ENCODE measurements at places on chromosomes 7 and 10.
A peak's percentile ranks its signal among the peaks of the same experiment; 100 is the strongest.

- DNase-seq: no peak
These were observed 109.5 kb upstream of the TMEM72 start for GRCh38 chr10:44801383-44802327.

DNA sequence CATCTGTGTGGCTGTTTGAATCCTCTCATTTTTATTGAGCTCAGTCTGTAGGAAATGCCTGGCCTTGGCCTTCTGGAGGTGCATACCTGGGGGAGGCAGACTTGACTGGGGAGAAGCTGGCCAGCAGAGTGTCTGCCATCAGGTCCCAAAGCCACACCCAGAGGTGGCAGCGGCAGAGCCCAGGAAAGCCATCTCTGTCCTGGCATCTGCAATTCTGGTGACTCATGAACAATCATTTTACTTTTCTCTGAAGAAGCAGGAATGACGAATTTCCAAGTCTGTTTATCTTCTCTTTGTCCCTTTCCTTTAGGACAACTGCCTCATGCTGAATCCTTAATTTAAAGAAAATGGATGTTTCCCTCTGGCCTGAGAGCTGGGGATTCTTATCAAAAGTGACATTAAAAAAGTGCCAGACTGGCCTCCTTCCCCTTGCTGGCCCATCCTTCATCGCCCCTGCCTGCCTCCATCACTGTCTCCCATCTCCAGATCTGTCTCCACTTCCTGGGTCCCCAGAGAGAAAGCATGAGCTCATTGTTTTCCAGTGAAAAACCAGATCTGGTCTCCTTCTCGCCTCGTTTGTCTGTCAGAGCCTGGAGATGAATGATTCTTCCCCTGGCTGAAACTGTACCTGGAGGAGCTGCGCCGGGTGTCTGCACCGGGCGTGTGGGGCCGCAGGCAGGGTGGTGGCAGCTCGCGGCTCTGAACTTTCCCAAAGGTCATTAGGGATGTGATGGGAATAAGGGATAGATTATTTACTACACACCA lies 124.5 kb downstream of the TMEM178B start:
- DNase-seq: no peak

DNA sequence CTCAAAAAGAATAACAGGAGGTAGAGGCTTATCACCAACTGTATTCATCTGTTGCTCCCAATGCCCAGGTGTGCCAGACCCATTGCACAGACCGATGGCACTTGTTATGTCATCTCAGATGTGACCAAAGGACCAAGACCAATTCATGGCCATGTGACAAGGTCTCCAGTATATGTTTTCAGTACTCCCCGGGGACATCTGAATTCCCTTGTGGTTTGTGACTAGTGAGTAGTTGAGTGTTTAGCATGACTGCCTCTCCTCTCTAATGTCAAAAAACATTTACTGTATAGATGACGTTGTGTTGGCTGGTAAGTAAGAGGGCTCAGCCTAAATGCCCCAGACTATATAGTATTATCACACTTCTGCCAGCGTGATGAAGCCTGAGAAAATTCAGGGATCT lies 202.1 kb upstream of the SMIM30 start:
- no peak for DNase-seq

DNA sequence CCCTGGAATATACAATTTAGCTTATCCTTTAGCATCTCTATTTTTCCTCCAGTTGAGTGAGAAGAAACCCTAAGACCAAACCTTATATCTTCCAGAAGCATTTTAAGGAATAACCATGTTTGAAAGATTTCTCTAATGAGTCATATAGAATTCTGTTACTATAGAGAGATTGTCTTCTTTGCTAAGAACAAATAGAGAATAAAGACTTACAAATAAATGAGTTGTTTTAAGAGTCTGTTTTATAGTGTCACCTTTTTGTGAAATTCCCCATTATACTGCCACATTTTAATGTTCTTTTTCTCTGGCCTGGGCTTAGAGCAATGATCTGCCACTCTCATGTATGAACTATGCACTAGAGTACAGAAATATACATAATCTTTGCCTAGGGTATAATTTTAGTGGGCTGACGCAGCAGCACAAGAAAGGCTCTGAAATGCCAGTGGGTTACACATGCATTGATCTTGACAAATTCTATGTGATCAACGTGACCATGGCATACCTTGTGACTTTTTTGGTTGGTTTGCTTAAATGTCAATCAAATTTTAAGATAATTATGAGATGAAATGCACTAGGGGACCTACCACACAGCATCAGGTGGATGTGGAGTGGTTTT lies 145.1 kb upstream of the MKLN1 start:
- no peak for DNase-seq

DNA sequence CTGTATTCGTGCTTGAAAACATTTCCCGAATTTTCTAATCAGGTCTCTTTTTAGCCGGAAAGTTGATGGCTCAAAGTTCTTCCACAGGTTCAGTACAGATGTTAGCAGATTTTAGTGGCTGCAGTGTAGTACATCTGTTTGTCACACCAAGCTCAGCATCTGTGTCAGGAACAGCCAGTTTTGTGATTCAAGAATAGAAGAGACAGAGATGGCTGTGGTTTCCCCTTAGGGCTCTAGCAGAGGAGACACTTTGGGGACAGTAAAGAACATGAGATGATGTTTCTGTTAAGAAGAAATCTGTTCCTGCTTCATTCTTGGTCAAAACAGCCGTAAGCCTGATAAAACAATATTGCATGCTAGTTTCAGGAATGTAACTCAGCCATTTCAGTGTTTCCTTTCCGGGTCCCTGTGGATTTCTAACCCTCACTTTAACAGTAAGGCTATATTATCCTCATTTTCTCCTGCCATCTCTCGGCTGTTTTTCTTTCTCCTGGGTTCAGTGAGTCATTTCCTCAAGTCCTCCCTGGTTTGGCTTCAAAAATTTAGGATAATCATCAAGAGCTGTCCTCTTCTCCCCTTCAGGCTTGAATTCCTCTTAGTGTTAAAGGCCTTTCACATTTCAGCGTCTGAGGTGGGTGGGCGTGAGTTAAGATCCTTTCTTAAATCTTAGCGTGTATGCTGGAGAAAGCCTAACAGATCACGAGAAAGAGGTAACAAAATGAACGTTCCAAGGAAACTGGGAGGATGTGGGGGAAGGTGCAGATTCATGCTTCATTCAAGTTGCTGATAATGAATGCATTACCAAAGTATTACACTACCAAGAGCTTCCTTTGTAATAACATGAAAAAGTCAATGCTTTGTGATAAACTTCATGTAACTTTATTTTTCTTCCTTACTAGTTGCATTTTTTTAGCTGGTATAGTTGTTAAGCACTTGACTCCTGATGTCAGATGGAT lies 37.1 kb upstream of the BICC1 start:
- DNase-seq: no peak

DNA sequence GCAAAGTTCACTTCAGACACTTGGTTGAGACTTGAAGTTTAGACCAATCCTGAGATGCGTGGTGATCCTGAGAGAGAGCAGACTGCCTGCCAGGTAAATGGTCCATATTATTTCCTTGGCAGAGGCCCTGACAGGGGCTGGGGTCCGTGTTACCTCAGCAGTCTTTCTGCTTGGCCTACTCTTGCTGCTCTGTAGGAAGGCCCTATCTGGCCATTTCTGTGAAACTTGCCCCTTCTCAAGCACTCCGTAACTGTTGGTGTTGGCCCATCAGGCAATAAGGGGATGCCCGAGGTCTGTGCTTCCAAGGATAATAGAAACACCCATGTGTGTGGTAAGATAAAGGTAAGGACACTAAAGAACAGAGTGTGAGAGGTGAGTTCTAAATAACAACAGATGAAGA lies 20.0 kb downstream of the LOXL4 start:
- no peak for DNase-seq

GRCh38 chr7:157767506-157768197 lies 430.8 kb downstream of the DNAJB6 start:
- no peak for DNase-seq

DNA sequence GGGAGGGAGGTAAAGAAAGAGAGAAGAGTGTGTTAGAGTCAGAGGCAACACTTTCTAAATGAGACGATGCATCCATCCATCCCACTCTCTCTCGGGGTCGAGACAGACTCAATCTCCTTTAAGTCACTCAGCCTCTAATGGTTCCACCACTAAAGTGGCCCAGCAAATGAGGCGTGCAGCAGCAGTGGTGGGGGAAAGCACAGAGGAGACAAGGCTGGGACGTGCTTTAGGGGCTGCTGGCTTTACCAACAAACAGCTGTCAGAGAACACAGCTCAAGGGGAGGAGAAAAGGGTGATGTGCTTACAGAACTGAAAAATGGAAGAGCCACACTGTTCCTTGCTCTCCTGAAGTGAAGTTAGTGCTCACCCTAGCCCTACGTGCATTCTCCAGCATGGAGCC lies 4.5 kb upstream of the SEC31B start:
- no peak for DNase-seq

GRCh38 chr10:27433976-27434375 lies 70.1 kb upstream of the RAB18 start:
- no peak for DNase-seq

DNA sequence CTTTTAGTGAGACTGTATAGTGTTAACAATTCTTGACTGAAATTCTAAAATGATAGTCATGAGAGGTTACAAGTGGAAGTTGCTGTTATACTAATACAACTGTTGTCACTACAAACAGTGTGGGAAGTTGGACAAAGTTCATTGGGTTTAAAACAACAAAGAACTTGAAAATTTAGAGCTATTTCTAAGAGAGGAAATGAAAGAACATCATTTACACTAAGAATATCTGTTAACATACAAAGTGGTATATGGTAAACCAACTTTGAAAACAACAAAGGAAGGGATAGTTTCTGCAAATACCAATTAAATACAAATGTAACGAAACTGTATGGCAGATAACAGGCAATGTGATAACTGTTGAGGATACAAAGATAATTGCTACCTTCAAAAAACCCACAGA lies 11.6 kb downstream of the MTPN start:
- DNase-seq: no peak

- DNase-seq: peak; percentile 33
These were observed 168.6 kb downstream of the MLLT10 start for GRCh38 chr10:21702633-21703111.

- no peak for DNase-seq
These were observed 27.0 kb downstream of the NAMPT start for GRCh38 chr7:106257752-106258151.

GRCh38 chr10:121065330-121065729 lies 214.2 kb downstream of the WDR11 start:
- no peak for DNase-seq
